ENCODE measurements at places on chromosomes 1 and 21.

- peak; percentile 8 for DNase-seq
Measured at GRCh38 chr1:33327587-33328325, 6.9 kb upstream of the A3GALT2 start.

DNA sequence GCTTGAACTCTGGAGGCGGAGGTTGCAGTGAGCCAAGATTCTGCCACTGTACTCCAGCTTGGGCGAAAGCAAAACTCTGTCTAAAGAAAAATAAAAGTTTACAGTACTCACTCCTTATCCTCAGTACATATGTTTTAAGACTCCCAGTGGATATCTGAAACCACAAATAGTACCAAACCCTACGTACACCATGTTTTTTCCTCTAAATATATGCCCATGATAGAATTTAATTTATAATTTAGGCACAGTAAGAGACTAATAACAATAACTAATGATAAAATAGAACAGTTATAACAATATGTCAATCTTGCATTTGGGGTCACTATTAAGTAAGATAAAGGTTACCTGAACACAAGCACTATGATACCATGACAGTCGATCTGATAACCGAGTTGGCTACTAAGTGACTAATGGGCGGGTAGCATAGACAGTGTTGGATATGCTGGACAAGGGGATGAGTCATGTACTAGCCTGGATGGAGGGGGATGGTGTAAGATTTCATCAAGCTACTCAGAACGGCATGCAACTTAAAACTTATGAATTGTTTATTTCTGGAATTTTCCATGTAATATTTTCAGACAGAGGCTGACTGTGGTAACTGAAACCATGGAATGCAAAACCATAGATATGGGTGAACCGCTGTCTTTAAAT, 43.7 kb downstream of the ST7L start:
- DNase-seq = no peak

DNA sequence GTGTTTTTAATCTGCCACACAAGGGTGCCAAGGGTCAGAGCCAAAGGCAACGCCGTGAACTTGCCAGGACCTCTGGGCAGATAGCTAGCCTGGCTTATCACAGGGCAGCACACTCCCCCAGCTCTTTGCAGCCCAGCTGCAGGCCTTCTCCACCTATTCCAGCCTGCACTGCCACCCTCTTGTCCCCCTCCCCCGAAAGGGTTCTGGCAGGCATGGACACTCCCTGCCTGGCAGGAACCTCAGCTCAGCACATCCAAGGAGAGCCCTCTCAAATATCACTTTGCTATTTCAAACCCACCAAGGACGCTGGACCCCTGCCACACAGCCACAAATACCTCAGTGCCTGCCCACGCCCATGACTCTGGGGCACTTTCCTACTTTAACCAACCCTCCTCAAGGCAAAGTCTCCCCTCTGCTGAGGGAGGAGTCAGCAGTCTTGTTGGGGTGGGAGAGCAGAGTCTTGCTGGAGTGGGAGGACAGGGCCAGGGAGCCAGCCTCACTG, 9.1 kb downstream of the SSBP3 start:
- DNase-seq = no peak

DNA sequence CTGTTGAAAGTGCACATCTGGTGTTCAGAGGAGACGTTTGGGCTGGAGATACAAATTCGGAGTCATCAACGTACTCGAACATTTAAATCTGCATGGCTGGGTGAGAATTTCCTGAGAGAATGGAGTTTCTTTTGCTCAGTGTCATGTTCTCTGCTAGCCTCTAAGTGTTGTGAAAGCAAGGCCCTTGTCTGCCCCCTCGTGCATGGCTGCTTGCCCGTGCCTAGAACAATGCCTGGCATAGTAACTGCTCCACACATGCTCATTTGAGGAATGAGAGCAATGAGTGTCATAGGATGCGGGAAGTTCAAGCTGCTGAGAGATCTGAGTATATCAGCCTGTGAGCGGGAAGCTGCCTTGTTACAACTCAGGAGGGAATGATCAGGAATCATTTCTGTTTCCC, 171.1 kb upstream of the CSF3R start:
- no peak for DNase-seq

- peak; percentile 57 for DNase-seq
Measured at GRCh38 chr1:110674337-110675059, at the start of gene KCNA3. TSS of gene KCNA3 (minus strand) at chr1:110674940. CDS start at chr1:110674809, 131 bp downstream.

DNA sequence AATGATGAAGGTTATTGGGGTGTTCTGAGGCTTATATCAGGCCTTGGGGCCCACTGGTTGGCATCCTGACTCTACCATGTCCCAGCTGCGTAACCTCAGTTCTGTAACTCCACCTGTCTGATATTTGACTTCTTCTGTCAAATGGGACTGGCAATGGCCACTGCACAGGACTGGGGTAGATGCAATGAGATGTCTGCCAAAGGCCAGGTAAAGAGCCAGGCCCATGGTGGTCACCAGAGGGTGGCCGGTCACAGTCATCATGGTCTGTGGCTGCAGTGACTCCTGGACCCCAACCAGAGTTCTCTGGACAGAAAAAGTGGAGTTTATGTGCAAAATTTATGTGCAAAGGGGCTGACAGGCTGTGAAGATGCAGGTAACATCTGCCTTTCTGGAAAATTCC, 173.3 kb downstream of the PTPRU start:
- no peak for DNase-seq

- DNase-seq = no peak
Measured at GRCh38 chr1:227120826-227121225, 180.7 kb downstream of the COQ8A start.

DNA sequence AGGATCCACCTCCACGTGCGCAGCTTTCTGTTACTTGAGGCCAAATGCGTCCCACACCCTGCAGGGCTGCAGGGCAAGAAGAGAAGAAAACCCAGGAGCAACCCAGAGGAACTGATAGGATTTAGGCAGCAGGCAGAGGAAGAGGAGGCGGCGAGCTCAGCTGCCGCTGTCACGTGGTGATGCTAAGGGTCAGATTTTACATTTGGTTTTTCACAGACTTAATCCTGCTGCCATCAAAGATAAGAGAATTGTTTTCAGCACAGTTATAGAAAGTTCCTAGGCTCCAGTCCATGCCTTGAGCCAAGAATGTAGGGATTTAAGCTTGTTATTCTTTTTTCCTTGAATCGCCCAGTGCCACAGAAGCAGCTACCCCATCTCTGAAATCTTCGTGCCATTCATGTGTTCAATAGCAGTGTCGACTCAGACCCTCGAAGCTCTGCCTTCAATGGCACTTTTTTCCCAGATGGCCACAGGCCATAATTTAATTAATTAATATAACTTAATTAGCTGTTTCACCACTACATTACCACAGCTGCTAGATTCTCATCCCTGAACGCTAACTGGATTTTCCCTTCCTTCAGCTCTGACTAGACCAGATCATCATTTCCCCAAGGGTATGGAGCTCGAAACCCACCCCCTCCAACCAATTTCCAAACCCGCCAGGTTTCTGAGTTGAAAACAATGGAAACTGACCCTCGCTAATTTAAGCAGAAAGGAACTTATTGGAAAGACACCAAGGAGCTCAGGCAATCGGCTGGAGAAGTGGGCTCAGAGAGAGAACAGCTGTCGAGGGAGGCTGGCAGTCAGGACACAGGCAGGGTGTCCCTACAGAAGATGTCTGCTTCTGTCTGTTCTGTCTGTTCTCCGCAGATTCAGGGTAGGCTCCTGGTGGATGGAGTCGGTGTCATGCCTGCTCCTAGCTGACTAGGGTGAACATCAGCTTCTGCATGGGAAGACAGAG, 36.2 kb downstream of the LDLRAP1 start:
- no peak for DNase-seq

Measured in stimulated activated CD4-positive, alpha-beta T cell treated with anti-CD3 and anti-CD28 coated beads, Interleukin-1b, Interleukin-23, amount 100 ng/mL, for 48 hours (primary cell).